RPMI8226 (cell line): ENCODE measurements at places on chromosomes 3 and 15.

- no peak for DNase-seq
Observed at GRCh38 chr3:4888913-4889846, 90.1 kb upstream of the BHLHE40 start.

GRCh38 chr3:58494107-58494506 lies 2.2 kb downstream of the KCTD6 start:
- DNase-seq, result no peak

DNA sequence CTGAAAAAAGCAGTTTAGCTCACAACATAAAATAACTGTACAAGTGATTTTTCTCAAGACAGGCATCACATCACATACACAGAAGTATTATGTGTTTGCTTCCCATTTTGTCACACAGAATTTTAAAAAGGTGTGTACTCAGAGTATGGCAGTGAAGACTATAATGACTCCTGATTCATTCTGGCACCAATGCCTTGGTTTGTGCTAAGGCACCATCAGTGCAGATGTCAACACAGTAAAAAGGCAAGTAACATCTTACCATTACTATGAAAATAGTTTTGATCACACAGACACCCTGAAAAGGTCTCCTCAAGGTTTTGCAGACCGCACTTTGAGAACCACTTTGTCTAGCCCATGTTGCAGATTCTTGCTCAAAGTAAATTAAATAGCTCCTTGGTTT lies 191.6 kb downstream of the KLHL25 start:
- no peak for DNase-seq

GRCh38 chr3:33355611-33356010 lies 78.4 kb downstream of the FBXL2 start:
- peak; percentile 13 for DNase-seq

DNA sequence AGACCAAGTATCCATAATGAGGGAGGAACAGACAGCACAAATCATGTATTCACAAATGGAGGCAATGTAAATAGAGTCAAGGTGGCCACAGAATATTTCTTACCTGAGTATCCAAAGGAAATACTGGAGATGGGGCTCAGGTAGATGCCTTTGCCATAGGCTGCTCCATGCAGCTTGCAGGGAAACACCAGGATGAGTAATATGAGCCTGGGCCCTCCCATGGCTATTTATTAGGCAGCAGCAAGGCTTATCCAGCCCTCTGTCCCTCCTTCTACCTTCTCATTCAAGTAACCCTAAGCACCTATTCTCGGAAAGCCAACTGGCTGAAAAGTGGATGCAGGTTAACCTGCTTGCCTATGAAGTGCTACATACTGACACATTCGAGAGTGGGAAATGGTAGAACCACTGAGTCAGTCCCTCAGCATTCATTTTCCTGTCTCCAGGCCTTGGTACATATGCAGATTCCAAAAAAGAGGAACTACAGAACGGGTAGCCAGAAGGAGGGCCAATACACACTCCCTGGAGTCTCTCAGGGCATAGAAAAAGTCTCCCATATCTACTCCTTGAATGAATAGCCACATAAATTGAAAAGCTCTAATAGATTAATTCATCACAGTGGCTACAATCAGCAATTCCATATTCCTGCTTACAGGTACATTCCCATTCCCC lies 18.3 kb upstream of the PKM start:
- DNase-seq, result no peak

DNA sequence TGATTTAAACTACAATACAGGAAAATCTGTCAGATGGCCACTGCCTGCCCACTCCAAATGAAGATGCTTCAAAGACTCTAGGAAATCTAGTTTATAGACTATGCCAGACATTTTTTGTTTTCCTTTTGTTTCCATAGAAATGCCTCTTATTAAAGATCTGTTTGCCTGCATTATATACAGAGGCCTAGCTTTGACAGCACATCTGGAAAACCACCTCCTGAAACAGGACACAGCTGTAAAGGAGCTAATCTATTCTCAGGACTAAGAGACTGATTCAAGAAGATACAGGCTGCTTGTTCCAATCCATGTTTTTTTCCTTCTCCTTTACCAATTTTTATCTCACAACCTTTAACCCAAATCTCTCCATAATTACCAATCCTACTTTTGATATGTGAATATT lies 75.3 kb upstream of the STRIT1 start:
- DNase-seq, result no peak

GRCh38 chr15:92294759-92295158 lies 98.9 kb upstream of the ST8SIA2 start:
- DNase-seq, result no peak

DNA sequence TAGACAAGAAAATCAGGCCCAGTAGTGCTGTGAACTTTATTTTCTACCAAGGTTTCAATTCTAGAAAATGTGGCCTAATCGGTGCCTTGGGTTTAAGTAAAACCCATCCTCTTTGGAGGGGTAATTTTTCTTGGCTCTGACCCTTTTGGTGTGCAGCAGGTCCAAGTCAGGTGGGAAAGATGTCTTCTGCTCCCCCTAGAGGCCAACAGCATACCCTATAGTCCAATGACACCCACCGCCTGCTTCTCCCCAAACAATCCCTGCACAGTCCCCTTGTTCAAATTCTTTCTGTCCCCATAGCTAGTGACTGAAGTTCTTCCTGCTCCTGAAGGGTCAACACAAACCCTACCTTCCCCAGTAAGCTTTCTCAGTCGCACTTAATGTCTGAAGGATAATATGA lies 261.8 kb upstream of the GOLGA6L4 start:
- no peak for DNase-seq

GRCh38 chr15:23828786-23829185 lies 141.7 kb upstream of the NDN start:
- no peak for DNase-seq

DNA sequence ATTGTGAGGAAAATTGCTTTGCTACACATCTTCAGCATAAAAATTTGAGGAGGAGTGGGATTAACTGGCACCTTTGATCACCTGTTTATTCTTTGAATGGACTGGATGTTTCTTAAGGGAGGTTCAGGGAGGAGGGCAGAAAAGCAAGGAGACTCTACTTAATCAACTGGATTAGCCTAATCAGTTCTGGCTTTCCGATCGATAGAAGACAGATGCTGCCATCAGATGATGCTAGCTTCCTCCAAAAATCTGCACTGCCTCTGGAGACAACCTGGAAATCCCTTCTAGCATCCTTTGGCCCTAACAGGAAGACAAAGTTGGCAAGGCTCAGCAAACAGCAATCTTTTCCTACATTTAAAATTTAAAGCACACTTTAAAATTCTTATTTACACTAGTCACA lies 197.8 kb downstream of the EBLN2 start:
- DNase-seq, result no peak

- DNase-seq, result peak; percentile 15
Observed at GRCh38 chr3:65436580-65436979, 602.1 kb downstream of the MAGI1 start.

GRCh38 chr3:713006-713621 lies 379.7 kb upstream of the CNTN6 start:
- no peak for DNase-seq

DNA sequence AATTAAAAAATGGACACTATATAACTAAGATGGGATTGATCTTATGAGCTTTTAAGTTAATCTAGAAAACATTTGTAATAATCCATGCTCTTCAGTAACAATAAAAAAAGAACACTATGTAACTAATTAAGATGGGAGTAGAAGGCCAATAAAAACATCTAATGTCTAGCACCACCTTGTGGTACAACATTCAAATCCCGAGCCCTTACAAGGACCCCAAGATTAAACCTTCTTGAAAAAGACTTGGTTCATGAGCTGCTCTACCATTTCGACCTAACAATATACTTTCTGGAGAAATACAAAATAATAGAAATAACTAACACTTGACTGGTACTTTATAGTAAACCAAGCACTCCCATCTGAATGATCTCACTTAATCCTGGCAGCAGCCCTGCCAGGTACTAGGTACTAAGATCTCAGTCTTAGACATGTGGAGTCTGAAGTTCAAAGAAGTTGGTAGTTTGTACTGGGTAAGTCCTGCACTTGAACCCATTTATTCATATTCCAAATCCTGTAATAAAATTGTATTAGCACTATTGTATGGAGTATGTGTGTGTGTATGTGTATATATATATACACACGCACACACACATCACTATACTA lies 21.8 kb downstream of the METTL6 start:
- DNase-seq, result peak; percentile 69

DNA sequence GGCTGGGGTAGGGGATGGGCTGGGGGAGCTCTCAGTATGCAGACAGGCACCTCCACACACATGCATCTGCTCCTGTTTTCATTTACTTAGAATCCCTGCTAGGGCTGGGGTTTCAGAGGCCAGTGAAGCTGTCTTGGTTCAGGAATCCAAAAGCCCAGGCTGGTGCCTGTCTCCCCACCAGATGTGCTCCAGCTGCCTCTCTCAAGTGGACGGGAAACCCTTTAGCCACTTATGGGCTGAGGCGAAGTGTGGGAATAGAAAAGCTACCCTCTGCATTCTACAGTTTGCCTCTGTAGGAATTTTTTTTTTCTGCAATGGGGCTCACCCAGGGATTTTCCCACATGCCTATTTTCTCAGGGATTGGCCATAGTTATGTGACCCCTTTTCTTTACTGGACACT lies 72.5 kb downstream of the ATP2B2 start:
- DNase-seq, result no peak

DNA sequence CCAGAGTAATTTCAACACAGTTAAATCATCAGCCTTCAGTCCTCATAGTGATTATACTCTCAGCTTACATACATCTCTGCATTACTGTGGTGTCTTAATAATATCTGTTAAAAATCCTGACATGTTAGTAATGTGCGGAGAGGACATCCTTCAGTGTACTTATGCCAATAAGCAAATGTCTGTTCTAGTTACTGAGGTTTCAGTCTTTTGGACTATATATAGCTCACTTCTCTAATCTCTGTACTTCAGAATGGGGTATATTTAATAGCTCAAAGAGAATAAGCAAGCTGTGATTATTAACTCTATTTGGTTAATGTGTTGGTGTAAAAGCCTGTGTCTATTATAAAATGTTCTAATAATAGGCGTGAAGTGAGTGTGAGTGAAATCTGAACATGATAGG lies 28.9 kb upstream of the OSTN start:
- DNase-seq, result no peak

GRCh38 chr3:129315223-129315997 lies 36.7 kb downstream of the HMCES start:
- peak; percentile 43 for DNase-seq

DNA sequence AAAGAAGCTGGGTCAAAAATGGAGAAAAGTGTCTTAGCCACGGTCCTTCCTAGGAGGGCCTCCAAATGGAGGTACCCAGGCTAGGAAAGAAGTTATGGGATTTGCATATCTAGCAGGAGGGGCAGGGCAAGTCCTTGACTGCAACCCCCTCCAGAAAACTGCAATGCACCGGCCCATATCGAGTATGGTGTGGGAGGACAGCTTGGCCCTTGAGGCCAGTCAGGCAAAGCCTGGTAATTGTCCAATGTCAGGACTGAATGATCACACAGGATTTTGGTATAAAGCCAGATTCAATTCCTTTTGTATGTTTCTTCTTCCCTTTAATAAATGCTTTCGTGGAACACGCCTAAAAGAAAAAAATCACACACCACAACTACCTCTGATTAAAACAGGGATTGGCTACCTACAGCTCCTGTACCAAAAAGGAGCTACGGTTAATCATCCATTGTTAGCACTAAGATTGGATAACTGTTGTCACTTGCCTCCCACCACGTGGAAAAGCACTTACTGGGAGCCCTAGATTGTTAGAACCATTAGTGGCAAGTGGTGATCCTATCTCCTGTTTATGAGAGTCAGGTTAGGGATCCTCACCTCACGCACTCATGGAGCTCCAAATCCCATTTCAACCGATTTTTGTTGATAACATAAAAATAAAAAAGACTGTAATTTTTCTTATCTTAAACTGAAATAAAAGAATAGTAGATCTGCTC lies 1.2 kb downstream of the ZNF770 start:
- no peak for DNase-seq

GRCh38 chr3:118267588-118267987 lies 767.1 kb downstream of the IGSF11 start:
- DNase-seq, result no peak

GRCh38 chr15:66408254-66408653 lies 21.5 kb downstream of the MAP2K1 start:
- DNase-seq, result no peak

DNA sequence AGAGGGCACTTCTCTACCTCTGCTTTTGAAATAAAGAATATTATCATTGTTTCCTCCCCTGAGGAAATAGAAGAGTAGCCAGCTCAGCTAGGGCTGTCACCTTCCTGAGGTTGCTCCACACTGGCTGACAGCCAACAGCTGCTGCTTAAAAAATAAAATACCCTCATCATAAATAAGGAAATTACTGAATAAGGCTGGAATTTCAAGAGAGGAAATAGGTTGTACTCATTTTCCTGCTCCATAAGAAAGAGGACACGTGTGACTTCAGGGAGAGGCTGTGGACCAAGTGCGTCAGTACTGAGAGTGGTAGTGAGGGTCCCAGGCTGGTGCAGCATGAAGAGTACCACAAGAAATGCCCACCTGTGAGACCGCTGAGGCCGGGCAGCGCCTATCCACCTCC lies 8.1 kb upstream of the C2CD4B start:
- DNase-seq, result no peak

DNA sequence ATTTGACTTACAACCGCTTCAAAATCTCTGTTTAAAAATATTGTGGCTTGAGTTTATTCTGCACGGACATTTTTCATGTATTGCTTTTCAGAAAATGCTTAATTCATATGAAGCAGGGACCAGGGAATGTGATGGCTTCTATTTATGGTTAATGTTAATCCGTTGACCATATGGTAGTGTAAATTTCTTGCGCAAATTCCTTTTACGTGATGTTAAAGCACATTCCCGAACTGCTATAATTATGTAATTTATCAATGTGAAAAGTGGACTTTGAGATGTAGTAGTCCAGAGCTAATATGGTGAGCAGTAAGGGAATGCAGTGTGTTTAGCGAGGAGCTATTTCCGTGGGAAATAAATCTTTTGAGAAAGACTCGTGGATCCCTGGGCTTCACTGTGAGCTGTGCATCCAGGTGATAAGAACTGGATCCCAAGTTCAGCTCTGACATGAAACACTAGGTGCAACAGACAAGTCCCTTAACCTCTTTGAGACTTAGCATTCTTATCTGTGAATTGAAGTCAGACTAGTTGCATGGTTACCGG lies 27.3 kb downstream of the ANAPC13 start:
- no peak for DNase-seq

DNA sequence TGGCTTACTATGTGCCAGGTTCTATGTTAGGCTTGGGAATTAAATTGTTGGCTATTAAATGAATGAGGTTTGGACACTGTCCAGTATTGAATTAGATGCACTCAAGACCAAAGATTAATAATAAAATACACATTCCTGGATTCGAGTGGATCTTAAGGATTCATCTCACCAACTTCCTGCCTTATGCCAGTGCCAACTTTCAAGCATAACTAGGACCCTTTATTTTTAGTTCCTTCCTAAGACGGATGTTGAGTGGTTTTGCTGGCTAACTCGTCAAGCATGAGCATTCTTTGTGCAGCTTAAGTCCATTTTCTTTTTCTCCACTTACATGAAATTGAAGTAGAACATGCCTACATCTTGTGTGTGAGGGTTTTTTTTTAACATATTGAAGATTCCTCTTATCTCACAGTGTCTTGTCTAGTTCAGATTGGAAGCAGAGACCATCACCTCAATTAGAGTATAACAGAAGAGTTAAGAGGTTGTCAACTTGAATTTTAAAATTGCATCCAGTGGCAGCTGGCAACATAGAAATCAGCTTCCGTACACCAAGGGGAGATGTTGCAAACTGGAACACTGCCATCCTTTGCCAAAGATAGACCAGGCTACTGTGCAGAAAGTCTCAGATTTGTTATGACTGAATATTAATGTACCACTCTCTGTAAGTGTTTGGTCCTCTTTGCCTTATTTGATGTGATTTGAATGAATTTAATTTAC lies 106.3 kb upstream of the BFSP2 start:
- no peak for DNase-seq
